ENCODE measurements at places on chromosomes 11 and 22.
A peak's percentile ranks its signal among the peaks of the same experiment; 100 is the strongest.

DNA sequence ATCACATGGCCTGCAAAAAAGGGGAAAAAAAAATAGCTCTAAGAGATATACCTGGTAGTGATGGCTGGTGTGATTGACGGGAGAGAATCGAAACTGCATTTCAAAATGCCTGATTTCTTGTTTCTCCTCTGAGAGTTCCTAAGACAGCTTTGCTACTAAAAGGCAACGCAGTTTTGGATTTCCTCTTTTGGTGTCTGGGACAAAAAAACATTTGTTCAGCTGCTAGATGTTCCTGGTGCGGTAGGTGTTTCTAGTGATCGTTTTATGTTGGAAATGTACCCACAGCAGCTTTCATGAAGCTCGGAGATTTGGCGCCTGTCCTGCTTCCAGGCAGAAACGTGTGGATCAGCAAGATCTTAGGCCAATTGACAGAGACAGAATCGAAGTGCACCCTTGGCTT lies 18.1 kb downstream of the P2RX3 start:
- no peak for DNase-seq

DNA sequence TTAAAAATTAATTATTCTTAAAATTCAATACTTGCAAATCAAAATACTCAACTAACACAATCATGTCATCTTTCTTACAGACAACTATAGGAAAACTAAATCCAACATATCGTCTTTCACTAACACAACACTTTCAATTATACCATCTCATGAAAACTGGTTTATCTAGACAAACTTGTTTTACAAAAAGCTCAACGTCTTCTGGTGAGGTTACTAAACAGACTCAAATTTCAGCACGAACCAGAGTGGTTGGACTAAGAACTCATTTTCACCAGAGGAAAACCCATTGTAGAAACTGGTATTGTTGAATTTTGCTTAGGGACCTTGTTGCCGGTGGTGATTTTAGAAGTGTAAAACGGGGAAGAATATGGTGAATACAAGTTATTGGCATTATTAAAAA lies 52.2 kb downstream of the NUP98 start:
- DNase-seq: no peak

- DNase-seq: no peak
These were observed 523 bp upstream of the MPZL3 start for GRCh38 chr11:118252688-118253087.

- DNase-seq: no peak
These were observed 661 bp downstream of the ADAMTS8 start for GRCh38 chr11:130427581-130428315.

- no peak for DNase-seq
These were observed 194.9 kb downstream of the BCR start for GRCh38 chr22:23375031-23375827.

- DNase-seq: peak; percentile 44
These were observed 27.1 kb upstream of the TMA7B start for GRCh38 chr22:39932918-39933649.

GRCh38 chr11:117950301-117950700 lies 21.1 kb upstream of the TMPRSS13 start:
- DNase-seq: peak; percentile 80

DNA sequence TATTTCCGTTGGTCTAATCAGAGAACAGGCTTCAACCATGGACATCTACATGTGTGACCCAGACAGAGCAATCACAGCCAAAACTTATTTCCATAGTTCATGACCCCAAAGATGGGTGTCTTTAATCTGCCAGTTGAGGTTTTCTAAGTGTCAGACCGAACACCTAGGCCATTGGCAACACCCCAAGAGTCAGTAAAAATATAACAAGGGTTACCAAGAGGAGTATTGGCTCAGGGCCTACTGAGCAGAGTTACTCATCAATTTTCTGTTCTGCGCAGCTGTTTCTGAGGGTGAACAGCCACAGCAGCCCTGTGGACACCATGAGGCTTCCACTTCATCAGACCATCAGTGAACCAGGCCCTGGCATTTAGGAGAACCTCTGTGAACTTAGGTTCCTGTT lies 18.8 kb downstream of the GUCD1 start:
- no peak for DNase-seq

DNA sequence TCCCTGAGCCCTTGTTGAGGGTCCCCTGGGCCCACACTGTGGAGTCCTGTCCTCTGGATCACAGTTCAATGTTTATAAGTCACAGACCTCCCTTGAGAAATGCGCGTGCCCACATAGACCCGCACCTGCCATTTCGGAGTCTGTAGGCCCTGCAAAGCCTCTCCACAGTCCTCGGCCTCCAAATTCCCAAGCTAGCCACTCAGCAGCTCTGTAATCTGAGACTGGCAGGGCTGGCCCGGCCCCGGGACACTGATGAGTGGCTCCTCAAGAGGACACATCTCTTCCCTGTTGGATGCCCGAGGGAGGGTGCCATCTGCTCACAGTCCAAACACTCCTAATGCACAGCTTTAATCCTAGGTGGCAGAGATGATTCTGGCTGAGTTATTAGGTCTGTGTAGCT lies 39.1 kb downstream of the B3GAT1 start:
- DNase-seq: no peak

- no peak for DNase-seq
These were observed 788 bp downstream of the DRD4 start for GRCh38 chr11:637593-638521.

DNA sequence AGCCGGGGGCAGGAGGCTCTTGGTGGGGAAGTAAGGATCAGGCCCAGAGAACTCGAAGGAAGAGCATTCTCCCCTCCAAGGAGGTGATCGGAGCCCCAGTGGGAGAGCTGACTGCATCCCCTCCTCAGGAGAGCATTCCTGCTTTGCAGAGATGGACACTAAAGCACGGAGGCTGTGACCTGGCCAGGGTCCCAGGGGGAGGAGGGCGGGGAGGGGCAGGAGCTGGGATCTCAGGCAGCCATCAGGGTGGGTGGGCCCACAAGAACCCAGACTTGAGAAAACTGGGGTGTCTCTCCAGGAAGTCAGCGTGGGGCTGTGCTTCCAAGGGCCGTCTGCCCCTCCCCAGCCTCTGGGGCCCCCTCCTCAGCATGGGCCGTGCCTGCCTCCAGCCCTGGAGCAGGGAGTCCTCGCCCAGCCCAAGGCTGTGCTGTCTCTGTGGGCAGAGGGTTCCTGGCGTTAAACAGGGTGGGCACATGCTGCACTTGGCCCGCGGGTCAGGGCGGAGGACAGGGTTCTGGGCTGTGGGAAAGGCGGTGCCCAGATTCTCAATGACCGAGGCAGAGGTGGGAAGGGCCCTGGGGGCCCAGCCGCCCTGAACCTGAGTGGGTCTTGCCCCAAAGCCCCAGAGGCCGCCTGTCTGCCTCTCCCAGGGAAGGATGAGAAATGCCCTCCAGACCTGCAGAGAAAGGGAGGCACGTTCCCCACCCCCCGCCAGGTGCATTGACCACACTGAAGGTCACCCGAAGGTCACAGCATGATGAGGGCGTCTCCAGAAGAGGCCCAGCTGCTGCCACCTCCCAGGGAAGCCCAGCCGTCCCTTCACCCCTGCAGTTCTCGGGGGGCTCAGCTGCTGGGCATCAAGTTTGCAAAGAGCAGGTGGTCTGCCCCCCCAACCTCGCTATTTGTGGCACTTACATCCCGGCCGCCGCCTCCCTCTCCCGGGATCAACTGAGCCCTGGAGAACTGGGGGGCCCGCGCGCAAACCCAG lies 643 bp downstream of the CEND1 start:
- DNase-seq: no peak

- DNase-seq: no peak
These were observed 332.4 kb upstream of the ARHGAP42 start for GRCh38 chr11:100354736-100355135.

DNA sequence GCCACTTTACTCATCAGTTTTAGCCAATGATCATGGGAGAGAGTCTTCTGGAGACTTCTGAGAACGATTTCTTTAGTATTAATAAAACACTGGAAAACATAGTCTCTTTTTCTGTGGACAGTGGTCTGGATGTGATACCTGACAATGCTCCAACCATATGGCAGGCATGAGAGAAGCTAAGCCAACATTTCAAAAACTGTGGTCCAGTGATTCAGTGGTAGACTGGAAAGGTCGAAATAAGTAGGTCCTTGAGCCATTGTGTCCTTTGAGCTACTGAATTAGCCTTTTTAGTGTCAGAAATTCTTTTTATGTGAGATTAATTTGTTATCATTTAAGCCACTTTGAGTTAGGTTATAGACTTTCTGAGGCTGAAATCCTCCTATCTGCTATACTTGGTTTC lies 197.7 kb upstream of the CTSC start:
- DNase-seq: no peak

- DNase-seq: no peak
These were observed 26.0 kb downstream of the SERPINH1 start for GRCh38 chr11:75588051-75588481.

GRCh38 chr11:9280655-9281301 lies 15.6 kb upstream of the DENND5A start:
- DNase-seq: peak; percentile 65

DNA sequence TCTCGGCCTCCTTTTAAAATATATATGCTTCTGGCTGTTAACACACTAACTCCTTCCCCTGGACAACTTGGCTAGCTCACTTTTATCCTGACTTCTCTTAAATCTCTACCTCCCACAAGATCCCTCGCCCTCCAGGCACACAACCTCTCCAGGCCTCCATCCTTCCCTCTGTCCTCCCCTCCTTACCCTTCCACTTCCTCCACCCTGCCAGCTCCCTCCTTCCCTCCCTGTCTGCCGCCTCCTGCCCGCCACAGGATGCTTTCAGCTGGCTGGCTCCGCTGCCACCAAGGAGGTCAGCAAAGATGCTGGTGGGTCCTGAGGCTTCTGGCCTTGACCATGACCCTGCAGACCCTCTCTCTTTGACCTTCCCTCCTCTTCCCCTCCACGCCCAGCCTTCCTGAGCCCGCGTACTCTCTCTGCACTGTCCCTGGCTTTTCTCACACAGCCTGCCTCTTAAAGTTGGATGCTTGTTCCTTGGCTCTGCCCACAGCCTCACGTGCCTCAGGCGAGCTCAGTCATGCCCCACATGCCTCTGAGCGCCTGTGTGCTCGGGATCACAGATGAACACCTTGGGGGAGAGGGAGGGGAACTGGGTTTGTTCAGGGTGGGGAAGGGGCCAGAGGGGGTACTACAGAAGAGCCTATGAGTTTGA lies 6.7 kb downstream of the NFAM1 start:
- no peak for DNase-seq

- no peak for DNase-seq
These were observed 7.0 kb upstream of the MALAT1 start for GRCh38 chr11:65491614-65492386.

DNA sequence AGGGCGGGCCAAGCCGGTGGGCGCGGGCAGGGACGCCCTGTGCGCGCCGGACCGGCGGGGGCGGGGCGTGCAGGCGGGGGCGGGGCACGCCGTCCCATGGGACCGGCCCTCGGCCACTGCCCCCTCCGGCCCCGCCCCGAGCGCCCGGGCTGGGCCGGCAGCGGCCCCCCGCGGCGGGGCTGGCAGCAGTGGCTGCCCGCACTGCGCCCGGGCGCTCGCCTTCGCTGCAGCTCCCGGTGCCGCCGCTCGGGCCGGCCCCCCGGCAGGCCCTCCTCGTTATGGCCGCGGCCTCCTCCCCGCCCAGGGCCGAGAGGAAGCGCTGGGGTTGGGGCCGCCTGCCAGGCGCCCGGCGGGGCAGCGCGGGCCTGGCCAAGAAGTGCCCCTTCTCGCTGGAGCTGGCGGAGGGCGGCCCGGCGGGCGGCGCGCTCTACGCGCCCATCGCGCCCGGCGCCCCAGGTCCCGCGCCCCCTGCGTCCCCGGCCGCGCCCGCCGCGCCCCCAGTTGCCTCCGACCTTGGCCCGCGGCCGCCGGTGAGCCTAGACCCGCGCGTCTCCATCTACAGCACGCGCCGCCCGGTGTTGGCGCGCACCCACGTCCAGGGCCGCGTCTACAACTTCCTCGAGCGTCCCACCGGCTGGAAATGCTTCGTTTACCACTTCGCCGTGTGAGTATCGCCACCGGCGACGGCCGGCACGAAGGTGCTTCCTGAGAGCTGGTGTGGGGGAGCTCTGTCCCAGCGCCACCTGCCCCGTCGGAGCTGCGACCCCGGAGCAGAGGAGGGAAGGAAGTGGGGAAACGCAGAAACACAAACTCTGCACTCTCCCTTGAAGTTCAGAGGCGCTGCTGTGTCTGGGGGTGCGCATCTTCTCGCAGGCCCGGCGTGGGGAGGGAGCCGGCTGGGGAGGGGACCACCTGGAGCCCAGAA lies at the start of gene KCNQ1:
Gene KCNQ1, plus strand, starts transcription at position 188 of the 925 bp plus-strand sequence. Its CDS starts 91 bp downstream, at position 279.
- no peak for DNase-seq

DNA sequence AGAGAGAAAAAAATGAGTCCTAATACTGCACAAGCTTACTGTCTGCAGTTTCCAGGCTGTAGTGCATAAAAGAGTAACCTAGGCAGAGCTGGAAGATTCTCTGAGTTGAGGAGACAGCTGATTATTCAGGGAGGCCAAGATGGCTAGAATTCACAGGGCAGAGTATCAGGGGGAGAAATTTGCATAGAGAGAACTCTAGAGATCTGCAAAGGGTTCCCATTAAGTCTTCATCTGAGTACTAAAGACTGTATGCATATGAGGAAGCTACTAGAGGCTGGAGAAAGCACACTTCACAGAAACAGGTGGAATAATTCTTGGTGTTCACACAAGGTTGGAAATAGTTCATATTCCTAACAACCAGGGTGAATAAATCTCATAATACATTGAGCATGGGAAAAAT lies 66.6 kb upstream of the RRAS2 start:
- no peak for DNase-seq

- DNase-seq: no peak
These were observed 9.2 kb downstream of the CRTAM start for GRCh38 chr11:122847466-122847865.

- no peak for DNase-seq
These were observed at the start of gene PRG2 for GRCh38 chr11:57390535-57390934. Gene PRG2, minus strand, starts transcription at chr11:57390650. Its CDS starts 706 bp downstream, at chr11:57389944.
